Fibroblast of skin of left biceps (primary cell): ENCODE measurements at places on chromosomes 2 and 18.

- no peak for DNase-seq
These were observed 54.3 kb upstream of the RMDN2 start for GRCh38 chr2:37870829-37871228.

- no peak for DNase-seq
These were observed 98.2 kb upstream of the B3GNT7 start for GRCh38 chr2:231297108-231297908.

GRCh38 chr2:166671801-166672200, 177.8 kb upstream of the SCN7A start:
- DNase-seq: peak; percentile 39

DNA sequence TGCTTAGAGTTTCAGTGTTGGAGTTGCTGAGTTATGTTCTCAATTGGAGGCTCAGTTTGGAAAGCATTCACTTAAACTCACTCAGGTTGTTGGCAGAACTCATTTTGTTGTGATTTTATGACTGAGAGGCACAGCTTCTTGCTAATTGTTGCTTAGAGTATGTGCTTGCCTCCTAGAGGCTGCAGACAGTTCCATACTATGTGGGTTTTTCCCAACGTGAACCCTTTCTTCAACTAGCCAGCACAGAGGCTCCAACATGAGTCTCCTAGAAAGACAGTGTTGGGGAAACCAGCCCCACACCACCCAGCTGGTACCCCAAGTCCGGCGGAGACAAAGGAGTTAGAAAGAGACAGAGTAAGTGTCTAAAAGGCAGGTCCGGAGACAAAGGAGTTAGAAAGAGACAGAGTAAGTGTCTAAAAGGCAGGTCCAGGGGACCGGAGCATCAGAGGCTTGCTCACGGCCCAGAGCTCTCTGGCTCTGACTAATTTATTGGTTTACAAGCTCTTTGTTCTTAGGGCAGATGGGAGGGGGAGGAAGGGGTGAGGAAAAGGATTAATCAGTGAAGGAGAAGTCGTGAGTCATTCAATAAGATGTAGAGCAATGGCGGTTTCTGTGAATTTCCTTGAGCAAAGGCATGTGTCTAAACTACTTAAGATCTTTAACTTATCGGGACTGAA, 999.7 kb upstream of the LRRTM1 start:
- no peak for DNase-seq

GRCh38 chr2:105294046-105294445, 35.5 kb downstream of the TGFBRAP1 start:
- no peak for DNase-seq

DNA sequence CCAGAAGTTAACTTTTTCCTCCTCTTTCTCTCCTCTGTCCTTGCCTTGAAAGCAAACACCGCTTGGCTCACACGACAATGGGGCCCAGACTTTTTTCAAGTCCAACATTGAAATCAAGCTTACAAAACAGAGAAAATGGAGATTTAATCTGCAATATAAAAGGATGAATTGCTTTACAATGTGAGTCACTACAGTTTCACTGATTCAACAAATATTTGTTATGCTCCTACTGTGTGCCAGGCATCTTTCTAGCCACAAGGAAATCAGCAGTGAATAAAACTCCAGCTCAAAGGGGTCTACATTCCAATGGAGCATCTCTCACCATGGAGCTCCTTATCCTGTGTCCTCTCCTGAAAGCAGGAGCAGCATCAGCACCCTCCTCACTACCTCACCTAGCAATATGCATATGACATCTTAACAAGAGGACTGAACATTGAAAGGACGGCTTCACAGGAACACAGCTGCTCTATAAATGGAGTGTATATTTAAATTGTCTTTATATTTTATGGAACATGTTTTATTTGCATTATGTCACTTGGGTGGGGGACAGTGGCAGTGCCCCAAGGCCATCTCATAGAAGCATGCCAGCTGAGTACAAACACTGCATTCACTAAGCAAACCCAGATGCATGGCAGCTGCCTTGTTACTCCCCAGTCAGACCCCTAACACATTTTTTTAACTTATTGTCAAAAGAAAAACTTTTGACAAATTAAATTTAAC, 39.5 kb downstream of the PKDCC start:
- DNase-seq: no peak

GRCh38 chr18:22643731-22644130, 226.0 kb upstream of the CTAGE1 start:
- no peak for DNase-seq

GRCh38 chr2:84889332-84889731, 8.4 kb upstream of the TRABD2A start:
- no peak for DNase-seq

- DNase-seq: peak; percentile 47
These were observed 10.4 kb downstream of the CNDP2 start for GRCh38 chr18:74506448-74507084.

DNA sequence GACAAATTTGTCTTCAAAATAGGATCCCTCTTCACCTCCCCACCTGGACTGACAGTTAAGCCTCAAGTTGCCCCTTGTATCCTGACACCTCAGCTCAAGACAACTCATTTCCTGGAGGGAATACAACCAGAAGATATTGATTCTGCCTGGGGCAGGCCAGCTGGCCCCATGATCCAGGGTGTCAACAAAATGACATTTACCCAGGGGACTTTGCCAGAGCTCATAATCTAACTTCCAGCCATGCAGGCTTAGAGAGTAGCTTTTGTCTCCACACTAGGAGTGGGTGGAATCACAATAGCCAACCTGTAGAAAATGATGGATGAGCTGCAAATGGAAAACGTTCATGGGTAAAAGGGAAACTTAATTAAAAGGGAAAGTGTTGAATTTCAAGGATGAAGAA, 220.1 kb upstream of the DPP10 start:
- DNase-seq: no peak

DNA sequence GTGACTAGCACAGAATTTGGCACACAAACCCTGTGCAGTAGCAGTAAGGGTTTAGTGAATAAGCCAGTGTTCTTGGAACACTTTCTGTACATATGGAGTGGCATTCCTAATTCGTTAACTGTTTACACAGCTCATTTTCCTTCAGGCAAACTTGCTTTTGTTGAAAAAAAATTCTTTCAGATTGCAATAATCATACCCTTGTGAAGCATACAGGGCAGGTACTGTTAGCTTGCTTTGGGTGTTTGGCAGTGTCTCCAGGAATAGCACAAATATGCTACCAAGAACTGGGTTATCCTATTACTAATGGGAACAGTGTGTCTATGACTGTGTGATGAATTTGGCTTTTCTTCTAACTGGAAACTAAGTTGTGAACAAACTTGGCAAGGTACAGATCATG, 33.4 kb downstream of the UGP2 start:
- DNase-seq: no peak

DNA sequence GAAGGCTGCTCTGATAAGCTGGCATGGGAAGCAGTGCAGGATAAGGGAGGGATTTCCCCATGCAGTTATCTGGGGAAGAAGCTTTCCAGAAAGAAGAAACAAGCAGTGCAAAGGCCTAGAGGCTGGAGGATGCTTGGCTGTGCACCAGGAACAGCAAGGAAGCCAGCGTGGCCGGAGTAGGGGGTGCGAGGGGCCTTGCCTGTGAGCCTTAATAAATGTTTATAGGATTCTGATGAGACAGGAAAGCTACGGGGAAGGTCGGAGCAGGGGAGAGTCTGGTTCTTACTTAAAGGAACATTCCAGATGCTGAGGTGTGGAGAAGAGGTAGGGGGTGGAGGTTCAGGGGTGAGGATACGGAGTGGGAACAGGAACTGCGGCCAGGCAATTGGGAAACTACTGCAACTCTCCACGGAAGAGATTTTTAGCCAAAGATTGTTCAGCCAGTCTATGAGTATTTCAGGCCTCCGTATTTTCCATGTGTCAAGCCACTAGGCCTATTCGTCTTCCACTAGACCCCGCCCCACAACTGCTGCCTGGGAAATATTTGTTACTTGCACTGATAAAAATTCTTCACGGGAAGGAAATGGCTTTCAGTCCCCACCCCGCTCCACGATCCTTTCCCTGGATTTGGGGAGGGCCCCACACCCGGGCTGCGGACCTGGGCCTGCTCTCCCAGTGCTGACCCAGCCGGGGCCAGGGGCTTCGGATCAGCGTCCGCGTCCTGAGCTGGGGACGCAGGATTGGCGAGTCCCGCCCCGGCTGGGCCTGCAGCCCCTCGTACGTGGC, 516 bp downstream of the EIF2AK2 start:
- DNase-seq: no peak

- DNase-seq: no peak
These were observed 47.9 kb upstream of the FAM171B start for GRCh38 chr2:186645999-186646398.

GRCh38 chr2:230575642-230576324, 136.9 kb upstream of the CAB39 start:
- no peak for DNase-seq

DNA sequence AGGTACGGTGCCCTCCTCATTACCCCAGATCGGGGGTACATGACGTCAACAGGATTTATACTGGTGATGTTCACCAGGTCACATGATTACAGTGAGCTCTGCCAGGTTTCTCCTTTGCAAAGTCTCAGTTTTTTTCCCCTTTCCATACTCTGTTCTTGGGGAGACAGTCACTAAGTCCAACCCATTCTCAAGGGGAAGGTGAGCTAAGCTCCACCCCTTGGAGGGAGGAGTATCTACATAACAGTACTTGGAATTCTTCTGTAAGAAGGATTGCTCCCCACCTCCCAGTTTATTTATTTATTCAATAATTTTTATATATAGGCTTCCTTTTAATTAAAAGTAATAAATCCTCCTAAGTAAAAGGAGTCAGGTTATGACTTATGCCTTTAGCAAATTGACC, 34.1 kb upstream of the SOS1 start:
- DNase-seq: no peak

DNA sequence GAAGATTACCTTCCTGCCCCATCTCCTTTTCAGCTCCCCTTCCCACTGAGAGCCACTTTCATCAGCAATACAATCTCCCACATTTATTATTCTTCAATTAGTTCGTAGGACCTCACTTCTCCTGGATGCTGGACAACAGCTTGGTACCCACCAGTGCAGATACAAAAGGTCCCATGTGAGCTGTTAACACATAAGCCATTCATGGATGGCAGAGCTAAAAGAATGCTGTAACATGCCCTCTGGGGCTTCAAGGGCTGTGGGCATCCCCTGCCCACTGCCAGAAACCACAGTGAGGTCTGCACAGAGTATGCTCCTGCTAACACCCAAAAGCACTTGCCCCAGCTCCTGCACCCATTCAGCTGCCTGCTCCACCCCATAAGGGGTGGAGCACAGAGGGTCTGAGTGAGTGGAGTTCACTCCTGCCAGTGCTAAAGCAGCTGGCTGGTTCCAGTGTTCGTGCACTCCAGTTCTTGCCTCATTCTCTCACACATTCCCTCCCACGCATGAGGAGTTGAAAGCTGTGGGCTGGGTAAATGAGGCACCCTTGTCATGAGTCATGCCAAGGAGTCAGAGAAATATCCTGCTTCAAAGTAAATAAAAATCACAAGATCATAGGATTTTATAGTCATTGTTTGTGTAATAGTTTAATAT, 305.9 kb upstream of the TMEFF2 start:
- no peak for DNase-seq

- DNase-seq: no peak
These were observed 255.3 kb upstream of the AGAP1 start for GRCh38 chr2:235238537-235238936.
